DND-41 (cell line): ENCODE measurements at places on chromosomes 12 and 14.

- no peak for DNase-seq
Observed at GRCh38 chr12:26197832-26198231, 2.5 kb downstream of the SSPN start.

DNA sequence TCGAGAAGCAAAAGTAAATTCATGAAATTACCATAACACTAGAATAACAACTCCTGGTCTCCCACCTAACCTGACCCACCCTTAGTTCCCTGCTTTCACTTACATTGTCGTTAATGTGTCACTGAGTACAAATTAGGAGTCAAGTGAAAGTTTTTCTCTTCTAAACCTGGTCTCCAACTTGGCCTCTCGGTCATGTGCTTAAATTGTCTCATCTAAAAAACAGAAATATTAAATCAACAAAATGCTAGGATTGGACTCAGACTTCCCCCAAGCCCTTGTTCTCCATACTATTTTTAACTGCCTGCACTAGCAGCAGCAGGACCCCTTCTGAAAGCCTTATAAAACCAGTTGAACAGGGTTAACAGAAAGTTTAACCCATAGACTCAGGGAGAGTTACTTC lies 1.8 kb upstream of the BTG1 start:
- no peak for DNase-seq

DNA sequence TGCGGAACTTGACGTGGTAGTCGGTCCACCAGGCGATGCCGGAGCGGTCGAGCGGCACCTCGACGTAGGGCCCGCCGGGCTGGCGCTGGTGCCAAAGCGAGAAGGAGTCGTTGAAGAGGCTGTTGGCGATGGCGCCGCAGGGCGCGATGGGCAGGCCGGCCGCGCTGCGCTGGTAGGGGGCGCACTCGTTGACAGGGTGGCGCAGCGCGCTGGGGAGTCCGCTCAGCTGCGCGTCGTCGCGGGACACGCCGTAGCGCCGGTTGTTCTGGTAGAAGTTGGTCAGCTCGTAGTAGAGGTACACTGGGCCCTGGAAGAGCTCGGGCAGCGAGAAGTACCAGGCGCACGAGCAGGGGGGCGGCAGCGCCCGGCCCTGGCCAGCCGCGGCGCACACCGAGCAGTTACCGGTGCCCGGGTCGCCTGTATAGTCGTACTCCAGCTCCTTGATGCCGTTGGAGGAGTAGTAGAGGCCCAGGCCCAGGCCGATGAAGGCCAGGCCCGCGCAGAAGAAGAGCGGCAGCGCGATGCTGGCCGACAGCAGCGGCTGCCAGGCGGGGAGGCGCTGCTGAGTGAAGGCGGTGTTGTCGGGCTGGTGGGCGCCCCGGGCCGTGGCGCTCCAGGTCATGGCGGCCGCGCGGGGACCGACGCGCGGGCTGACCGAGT lies 482 bp downstream of the TMEM30B start:
- no peak for DNase-seq

DNA sequence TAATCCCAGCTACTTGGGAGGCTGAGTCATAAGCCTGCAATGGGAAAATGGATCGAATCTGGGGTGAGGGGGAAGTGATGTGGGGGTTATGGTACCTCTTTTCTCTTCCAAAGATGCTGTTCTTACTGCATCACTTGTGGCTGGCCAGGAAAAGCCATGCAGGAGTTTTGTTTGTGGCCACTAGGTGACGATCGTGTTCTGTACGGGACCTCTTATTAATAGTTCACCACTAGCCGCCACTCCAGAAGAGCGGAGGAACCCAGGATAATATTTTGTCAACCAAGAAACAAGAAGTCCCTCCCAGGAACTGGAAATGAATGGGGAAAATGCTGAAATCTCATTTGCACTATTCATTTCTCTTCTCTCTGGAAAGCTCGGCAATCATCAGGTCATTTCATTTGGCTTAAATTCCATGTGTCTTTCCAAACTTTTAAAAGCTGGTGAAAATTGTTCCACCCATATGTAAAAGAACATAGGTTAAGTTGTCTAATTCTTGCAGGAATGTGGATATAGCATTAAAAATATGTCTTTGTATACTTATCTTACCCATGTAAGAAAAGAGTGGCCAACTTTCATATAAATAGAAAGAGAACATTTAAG lies 8.9 kb downstream of the GPR65 start:
- no peak for DNase-seq

- DNase-seq: no peak
Observed at GRCh38 chr12:113955109-113955970, 10.8 kb downstream of the RBM19 start.

DNA sequence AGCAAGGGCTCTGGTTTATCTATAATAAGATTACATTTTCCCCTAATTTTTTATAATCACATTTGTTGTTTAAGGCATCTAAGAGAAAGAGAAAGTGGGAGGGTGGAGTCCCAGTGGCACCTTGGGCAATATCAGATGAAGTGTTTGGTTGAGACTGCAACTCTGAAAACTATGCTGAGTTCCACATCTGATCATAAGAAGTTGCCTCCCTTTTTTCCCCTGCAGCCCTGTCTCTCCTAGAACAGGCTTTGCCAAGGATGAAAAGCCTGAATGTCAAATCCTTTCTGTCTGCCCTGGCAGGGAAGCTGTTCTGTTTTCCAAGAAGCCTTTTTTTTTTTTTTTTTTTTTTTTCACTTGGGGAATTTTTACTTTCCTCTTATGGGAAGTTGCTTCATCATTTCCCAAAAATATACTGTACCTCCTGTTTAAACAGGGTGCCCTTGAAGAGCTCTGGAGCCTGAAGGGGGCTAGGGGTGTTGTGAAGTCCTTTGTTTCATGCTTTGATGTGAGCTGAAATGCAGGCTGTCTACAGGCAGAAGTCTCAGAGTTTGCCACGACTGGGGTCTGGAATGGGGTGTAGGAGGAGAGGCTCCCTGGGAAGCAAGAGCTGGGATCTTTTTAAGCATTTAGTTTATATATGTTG lies 71.3 kb downstream of the SUSD6 start:
- no peak for DNase-seq
